ENCODE measurements at places on chromosomes 3 and 15.

DNA sequence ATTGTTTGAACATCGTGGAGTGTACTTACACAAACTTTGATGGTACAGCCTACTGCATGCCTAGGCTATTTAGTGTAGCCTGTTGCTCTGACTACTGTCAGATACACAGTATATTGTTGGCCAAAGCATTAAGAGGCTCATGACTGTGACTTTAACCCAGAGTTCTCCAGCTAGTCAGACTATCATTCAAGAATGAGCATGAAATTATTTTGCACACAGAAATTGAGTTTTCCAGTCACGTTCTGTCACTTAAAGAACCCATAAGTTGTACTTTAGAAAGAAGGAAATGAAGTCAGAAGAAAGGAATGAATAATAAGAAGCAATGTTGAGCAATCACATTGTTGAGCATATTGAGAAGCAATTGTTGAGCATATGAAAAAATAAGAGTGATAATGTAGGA, 37.6 kb upstream of the SLC22A13 start:
- DNase-seq, result no peak

DNA sequence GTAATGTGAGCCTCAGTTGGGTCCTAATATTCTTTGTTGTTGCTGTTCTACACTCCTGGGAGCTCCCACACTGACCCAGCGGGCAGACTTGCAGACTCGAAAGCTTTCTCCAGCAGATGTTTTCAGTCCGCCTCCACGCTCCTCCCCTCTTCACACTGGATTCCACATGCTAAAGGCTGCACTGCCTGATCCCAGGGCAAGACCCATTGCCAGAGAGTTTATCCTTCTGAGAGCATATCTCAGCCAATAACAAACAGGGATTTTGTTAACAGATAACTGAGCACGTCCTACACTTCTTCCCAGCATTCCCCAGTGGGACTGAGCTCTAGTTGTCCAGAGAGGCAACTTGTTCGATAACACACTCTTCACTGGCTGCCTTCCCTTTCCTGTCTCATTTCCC, 8.0 kb upstream of the COL6A6 start:
- no peak for DNase-seq

GRCh38 chr3:157220211-157220610, 60.3 kb upstream of the CCNL1 start:
- peak; percentile 82 for DNase-seq

DNA sequence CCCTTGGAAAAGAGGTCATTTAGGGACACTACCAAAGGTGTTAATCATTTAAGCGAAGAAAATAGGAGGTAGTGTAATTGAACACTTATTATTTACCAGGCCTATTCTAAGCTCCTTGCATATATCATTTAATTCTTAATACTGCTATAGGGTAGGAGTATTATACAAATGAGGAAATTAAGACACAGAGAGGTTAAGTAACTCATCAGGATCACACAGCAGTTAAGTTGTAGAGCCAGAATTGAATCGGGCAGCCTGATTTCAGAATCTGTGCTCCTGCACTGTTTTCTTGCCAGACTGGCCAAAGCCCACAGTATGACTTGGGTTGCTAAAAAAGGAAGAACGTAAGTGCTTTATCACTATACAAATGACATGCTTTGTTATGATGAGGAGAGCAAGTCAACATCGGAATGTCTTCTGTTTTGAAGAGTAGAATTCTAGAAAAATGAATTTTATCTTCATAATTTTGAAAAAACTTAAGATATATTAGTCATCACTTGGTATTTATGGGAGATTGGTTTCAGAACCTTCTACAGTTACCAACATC, 31.4 kb downstream of the HPS3 start:
- DNase-seq, result no peak

DNA sequence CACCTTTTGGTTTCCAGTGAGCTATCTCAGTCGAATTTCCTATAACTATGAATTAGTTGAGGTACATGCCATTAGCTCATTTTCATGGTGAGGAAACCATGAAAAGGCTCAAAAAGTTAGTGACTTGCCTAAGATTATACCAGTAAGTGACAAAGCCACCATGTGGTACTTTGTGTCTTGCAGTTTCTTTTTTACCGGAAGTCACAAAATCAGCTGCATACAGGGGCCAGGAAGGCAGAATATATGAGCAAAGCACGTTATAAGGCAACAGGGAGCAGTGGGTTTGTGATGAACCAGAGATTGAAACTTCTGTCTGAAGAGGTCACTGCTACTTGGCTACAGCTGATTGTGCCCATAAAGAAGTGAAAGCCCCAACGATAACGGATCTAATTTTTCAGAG, 50.3 kb downstream of the CMTM8 start:
- DNase-seq, result no peak

- DNase-seq, result peak; percentile 53
Measured at GRCh38 chr3:181210275-181210674, 220.7 kb upstream of the DNAJC19 start.

- DNase-seq, result no peak
Measured at GRCh38 chr15:65204236-65204930, 6.9 kb downstream of the CILP start.

DNA sequence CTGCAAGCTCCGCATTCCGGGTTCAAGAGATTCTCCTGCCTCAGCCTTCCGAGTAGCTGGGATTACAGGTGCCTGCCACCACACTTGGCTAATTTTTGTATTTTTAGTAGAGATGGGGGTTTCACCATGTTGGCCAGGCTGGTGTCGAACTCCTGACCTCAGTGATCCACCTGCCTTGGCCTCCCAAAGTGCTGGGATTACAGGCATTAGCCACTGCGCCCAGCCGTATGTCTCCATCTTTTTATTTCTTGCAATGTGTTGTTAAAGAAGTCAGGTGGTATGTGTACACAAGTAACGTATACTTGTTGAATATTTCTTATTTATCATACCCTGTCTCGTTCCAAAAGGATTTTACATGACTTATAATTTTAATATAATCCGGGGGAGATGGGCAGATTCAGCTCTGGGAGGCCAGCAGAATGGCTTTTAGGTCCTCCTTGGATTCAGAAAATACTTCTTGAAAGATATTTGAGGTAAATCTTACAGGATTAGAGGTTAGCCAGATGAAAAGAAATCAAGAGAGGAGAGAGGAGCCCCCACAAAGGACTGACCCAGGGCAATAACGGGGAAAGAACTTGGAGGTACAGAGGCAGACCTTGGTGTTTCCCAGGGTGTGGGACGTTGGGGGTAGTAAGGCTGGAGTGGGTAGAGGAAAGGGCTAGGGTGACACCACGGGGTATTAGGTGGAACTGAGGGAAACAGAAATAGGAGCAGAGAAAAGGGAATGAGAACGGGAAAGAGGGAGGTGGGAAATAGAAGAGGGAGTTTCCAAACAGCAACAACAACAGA, 27.2 kb upstream of the MUC20 start:
- DNase-seq, result no peak

- DNase-seq, result no peak
Measured at GRCh38 chr3:156226676-156227420, 106.5 kb downstream of the KCNAB1 start.

DNA sequence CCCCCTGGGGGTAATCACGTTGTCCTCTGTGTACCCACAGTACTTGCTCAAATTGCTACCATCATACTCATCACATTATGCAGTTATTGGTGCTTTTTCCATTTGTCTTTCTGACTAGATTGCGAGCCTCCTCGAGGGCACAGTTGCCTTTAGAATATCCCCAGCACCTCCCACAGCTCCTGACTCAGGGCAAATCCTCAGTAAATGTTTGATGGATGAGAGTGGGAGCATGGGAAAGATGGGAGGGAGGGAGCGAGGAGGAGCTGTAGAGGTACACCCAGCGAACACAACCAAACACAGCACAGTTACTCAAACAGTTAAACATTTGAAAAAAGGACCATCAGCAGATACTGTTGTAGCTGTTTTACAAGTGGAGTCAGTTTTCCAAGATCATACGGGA, 27.9 kb downstream of the SIDT1 start:
- DNase-seq, result peak; percentile 32

DNA sequence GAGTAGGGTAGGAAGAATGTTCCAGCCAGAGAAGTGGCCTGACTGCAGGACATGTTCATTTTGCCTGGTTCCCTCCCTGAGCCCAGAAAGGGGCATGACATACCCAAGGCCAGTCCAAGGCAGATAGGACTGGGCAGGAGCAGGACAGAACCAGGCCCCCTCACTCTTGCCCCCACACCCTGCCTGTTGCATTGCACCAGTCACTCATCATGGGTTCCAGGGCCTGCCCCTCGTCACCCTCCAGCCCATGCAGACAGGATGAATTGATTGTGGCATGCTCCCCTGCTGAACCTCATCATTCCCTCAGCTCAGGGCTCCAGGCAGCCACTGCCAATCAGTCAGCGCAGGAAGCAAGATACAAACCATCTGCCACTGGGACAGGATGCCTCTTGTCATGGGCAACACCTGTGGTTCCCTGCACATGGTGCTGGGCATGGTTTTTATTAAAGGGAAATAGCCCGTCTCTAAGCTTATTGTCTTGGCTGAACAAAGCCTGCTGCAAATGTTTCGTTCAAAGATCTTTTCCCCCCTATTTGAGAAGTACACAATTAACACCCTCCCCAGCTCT, 48.9 kb downstream of the RASGRF1 start:
- no peak for DNase-seq

- peak; percentile 68 for DNase-seq
Measured at GRCh38 chr3:123660900-123661299, 76.0 kb upstream of the HACD2 start.

GRCh38 chr3:33919312-33920120, 121.1 kb downstream of the PDCD6IP start:
- no peak for DNase-seq

DNA sequence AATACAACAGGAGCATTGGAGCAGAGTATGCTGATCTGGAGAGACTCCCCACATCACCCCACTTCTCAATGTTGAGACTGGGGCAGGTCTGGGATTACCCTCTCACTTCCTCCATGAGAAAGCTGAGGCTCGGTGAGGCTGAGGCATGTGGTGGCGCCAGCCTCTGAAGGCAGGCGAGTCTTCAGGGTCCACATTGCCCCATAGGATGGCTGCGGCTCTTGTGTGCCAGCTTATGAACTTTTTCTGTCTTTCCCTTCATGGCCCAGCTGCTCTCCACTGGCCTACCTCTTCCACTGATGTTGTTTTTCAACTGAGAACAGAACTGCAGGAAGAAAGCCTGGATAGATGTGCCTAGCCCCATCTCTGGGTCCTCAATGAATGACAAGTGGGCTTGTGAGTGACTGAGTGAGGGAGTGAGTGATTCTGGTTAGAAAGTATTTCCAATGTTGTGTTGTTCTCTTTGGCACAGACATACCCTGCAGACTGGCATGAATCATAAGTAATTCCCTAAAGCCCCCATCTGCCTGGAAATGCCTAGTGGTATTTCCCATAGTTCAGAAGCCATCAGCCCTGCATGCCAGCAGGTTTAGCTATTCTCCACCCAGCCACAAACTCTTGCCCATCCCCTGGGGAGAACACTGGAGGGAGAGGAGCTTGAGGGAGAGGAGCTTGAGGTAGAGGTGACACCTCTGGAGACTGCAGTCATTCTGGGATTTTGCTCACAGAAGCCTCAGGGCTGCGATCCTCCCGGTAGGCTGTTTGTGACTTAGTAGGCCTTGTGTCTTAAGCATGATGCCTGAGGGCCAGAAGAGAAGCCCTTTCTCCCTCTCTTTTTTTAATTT, 56.9 kb downstream of the AMOTL2 start:
- DNase-seq, result no peak

Data from NCI-H69 (cell line).